NCI-H510A (cell line): ENCODE measurements at places on chromosomes 3 and 15.

DNA sequence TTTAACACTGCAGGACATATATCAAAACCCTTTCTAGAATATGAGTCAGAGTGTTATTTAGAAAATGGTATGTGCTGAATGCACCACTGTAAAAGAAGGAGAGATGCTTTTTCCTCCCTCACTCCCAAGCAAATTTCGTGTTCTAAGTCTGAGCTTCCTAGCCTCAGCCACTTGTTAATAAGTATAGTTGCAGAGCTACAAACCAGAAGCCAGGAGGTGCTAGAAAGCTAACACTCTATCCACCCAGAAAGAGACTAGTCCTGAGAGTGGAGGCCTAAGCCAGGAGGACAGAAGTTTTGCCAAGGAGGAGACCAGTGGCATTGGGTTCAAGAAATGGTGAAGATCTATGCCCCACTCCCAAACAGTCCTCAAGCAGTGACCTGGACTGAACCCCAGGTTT lies 40.5 kb upstream of the GYG1 start:
- no peak for DNase-seq

GRCh38 chr15:26658290-26658689 lies 114.6 kb downstream of the GABRB3 start:
- no peak for DNase-seq

GRCh38 chr3:38702231-38702630 lies 52.7 kb upstream of the SCN5A start:
- DNase-seq: no peak

DNA sequence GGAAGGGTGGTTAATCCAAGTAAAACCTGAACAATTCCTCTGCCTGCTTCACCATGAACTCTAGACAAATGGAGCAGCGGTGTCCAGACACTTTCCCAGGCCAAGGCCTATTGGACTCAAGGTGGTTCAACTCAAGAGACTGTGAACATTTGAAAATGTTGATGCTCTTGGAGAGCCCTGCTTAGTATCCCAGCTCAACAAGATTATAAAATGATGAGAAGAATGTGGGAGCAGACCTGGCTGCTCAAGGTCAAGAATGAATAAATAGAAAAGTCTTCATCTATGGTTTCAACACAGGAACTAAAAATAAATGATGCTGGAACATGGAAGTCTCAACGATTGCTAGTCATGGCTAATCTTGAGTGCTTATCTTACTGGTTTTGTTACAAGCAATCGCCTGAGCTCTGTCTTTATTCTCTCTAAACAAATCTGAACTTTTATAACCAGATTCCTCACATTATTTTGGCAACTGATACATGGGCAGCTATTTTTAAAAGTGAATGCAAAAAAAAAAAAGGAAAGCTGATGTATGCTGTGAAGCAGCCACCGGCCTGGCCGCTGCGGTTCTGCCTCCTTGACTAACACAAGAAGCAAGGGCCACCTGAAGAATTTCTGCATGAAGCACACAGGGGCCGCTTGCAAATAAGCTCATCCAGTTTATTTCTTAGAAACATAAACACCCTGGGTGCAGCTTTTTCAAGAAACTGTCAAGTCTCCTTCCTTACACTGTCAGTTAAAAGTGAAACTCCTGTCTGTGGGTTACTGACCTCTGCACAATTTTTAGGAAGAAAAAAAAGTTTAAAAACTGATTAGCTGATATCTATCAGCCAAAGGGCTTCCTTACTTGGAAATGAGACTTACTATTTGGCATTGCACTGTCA lies 120.1 kb upstream of the ARHGEF3 start:
- no peak for DNase-seq

DNA sequence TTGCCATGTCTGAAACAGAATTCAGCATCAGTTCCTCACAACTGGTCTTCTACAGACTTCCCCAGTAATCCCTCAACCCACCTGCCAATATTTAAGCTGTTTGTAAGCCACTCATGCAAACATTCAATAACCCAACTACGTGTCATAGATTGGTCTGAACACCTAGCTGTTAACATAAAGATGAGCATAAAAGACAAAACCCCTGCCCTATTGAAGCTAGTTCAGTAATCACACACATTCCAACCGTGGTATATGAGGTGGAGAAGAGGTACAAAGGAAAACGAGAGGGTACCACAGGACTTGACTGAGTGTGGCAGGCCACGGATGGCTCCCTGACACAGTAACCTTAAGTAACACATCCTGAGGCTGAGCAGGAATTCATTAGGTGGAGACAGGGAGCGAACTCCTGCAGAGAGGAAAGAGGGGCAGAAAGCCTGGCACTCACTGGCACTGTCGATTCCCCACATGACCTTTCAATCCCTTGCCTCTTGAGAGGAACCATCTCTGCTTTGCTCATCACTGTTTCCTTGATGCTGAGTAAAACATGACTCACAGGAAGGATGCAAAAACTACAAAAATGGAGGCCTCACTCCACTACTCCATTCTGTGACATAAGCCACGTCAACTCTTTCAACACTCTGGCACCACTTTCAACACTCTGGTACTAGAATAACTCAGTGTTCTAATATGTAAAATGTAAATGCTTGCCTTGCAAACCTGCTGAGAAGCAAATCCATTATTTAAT lies 31.3 kb downstream of the RPN1 start:
- DNase-seq: no peak

DNA sequence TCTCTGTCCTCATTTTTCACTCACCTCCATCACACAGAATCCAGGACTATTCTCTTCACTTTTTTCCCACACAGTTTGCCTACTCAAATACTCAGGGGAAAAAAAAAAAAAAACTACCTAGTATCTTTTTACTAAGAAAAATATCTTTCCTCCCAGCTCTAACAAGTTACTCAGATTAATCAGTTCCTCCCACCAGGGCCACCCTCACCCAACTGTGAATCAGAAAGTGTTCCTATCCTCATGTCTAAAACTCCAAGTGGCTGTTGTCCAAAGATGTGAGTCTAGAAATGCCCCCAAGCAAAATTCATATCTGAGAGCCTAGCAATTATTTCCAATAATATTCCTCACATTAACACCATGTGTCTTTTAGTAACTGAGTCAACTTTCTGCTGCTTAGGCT lies 268.0 kb downstream of the ERC2 start:
- DNase-seq: no peak

- no peak for DNase-seq
Measured at GRCh38 chr3:158794936-158795518, 6.8 kb upstream of the MFSD1 start.

- peak; percentile 46 for DNase-seq
Measured at GRCh38 chr3:30606301-30607031, at the start of gene TGFBR2. TGFBR2 (plus strand) TSS chr3:30606601; CDS start chr3:30606884, 283 bp downstream.

- DNase-seq: no peak
Measured at GRCh38 chr3:24401090-24401810, 93.4 kb downstream of the THRB start.

DNA sequence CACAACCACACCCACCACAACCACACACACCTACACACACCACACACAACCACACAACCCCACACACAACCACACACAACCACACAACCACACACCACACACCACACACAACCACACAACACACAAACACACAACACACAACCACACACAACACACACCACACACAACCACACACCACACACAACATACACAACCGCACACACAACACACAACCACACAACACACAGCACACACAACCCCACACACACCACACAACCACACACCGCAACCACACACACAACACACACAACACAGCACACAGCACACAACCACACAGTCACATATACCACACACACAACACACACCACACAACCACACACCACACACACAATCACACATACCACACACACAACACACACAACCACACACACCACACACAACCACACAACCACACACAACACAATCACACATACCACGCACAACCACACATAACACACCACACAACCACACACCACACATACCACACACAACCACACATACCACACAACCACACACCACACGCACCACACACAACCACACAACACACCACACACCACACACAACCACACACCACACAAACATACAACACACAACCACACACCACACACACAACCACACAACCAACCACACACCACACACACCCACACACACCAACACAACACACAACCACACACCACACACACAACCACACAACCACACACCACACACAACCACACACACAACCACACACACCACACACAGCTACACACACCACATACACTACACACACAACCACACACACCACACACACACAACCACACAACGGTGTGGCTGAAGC lies 23.7 kb downstream of the CPN2 start:
- no peak for DNase-seq

- DNase-seq: no peak
Measured at GRCh38 chr3:23806534-23807423, 1.0 kb downstream of the UBE2E1 start.

DNA sequence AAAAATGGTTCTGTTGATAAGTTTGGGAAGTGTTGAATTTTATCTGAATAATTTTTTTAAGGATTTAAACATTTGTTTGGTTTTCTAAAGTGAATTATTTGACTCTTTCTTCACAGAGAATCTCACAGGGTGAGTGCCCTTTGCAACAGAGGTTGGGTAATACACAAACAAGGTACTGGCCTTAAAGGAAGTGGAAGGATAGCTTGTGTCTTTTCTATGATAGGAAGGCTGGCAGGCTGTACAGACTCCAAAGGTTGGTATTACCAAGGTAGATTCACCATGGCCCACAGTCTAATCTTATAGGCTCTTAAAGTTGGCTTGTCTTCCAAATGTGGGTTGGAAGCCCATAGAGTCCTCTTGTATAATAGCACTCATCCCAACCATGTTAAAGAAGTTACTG lies 311.5 kb downstream of the SV2B start:
- no peak for DNase-seq

DNA sequence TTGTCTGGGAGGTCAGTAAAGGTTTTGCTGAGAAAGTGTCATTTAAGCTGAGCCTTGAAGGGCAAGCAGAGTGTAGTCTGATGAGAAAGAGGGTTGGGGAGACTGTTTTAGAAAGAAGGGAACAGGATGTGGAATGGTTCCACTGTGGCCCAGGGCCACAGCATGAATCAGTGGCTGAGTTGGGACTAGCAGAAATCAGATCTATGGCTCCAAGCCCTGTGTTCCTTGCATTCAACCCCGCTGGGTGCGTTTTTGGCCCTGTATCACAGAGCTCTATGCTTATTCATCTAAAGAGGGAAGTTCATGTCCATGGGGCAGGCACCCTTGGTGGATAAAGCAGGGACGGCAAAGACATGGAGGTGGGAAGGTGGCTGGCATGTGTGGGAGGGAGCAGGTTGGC lies 151.3 kb downstream of the CACNA1D start:
- no peak for DNase-seq

DNA sequence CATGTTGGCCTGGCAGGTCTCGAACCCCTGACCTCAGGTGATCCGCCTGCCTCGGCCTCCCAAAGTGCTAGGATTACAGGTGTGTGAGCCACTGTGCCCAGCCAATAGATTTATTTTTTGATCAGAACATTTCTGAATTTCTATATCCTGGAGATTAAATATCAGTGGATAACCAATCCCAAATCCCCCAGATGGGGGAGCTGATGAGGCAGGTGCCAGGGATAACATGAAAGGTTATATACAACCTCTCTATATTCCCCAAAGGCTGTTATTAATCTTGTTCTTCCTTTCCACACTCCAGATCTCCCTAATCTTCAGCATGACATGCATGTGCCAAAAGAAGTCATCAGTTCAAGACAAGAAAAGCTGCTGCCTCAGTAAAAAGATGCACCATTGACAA lies 112.3 kb downstream of the WDR76 start:
- no peak for DNase-seq

DNA sequence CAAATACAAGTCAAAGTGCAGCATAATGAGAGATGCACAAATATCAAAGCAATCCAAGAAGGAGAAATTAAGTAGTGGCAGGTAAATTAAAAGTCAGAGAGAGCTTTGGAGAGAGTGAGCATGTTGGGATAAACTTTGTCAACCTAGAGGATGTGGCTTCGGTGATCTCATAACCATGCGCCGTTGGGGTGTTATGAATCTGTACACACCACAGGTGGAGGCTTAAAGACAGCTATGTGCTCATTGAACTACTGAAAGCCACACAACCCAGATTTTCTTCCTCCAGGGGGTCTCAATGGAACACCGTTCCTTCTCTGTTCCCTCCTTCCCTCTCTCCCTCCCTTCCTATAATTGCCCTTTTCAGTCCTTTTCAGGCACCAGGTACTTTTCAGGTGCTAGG lies 52.0 kb downstream of the SUCNR1 start:
- no peak for DNase-seq

DNA sequence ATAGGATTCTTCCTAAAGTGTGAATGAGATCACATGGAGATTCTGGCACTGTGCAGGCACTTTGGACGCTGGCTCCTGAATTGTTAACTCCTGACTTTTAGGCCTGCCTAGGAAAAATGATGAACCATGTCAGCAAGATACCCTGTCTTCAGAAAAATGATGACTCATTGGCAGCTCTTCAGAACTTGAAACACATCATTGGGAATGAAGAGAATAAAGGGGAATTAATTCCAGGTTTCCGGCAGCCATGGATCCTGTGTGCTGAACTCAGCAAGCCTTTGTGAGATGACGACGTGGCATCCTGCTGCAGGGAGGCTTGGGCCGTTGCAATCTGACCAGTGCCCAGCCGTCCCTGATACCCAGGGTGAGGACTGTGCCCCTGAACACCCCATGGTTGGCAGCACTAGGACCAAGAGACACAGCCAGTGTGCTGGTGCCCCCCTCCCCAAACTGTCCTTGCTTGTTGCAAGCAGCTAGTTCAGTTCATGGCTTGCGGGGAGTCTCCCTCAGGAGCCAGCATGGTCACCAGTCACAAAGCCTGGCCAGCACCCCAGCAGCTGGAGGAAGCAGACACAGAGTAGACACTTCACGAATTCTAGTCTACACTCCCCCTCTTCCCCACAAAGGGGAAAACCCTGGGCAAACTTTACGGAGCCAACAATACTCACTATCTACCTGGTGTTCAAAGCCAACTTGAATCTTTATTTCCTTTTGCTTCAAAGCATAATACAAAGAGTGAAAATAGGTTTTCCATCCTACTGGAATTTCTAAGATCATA lies 7.8 kb upstream of the LIPC start:
- no peak for DNase-seq

DNA sequence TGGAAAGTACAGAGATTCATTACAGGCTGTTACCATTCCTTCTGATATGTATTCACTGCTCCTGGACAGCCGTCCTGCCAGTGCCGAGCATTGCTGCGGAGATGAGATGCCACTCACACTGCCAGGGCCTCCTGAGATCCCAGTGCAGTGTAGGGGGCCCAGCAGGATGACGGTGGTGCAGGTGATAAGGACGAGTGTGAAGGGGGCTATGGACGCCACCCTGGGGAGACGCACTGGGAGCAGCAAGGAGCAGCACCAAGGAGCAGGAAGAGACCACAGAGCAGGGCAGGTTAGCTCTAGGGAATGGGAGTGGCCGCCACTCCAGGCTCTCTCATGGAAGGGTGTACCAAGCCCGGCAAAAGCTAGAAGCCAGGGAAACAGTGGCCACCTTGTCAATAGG lies 4.0 kb upstream of the KLF15 start:
- DNase-seq: no peak

DNA sequence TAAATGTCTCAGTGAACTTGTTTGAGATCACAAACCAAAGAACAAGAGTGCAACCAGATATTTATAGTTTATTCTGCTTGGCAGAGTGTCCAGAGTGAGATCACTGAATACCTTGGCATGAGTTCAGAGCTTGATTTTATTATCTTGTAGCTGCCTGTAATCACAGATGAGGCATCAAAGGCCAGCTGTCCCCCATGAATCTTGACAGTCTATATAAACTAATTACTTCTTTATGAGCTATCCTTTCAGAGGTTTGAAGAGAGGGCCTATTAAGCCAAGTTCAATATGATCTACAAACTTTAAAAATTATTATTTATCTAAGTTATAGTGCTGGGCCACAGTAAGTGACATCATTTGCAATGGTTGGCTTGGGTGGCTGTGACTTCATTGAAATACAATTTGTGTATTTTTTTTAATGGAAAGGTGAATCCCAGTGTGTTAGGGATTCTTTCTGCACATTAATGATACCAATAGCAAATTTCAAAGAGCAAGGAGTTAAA lies 251.5 kb downstream of the CLSTN2 start:
- DNase-seq: no peak
